ENCODE measurements at places on chromosomes 5 and 9.

DNA sequence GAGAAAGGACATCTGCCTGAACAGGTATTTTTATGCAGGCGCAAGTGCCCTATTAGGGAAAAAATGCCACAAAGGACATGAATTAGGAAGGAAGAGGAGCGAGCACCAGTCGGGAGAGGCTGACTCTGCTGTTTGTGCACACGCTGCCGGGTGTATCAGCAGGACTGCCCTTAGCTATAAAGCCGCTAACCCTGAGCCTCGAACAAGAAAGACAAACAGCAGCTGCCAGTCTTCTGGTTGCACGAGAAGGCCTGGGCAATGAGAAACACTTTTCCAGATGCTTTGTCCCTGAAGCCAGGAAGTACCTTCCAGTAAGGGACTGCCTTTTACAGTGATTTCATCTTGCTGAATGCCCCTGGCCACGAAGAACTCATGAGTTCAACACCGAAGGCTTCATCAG, 12.6 kb downstream of the QSOX2 start:
- DNase-seq, result no peak

GRCh38 chr9:5626727-5627634, 1.9 kb upstream of the RIC1 start:
- no peak for DNase-seq

GRCh38 chr9:135281791-135282737, 194.6 kb downstream of the OLFM1 start:
- DNase-seq, result no peak

DNA sequence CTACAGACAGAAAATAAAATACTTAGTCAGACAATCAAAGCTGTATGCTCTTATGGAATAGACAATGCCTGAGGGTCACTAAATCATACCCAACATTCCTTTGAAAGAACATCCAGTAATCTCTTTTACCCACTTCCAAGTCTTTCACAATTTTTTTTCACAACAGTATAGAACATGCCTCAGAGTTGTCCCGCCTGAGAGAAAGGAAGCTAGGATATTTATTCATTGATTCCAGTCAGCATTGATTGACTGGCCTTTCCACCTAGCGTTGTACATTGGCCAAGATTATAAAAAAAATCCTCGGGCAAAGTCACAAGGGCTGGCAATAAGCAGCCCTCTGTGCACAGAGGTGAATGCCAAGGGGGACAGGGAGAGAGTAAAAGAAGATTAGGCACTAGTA, 318.1 kb upstream of the PIK3R1 start:
- DNase-seq, result no peak

DNA sequence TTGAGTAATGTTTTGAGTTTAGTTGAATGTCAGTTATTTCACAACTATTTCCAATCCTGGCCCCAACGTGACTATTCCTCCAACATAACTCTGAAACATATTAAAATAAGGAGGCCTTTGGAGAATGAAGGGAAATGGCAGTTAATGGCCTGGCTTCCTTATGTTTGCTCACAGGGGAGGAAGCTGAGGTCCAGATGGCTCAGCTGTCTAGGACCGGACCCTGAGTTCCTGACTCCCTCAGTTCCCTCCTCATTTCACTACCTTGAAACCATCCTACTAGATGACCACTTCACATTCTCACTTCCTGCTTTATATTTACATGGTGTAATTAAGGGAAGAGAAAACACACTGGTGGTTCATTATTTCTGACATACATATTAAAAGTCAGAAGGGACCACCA, 6.6 kb downstream of the OTULINL start:
- no peak for DNase-seq

- no peak for DNase-seq
Observed at GRCh38 chr9:1977026-1977425, 38.1 kb upstream of the SMARCA2 start.

GRCh38 chr5:134175921-134176510, 734 bp downstream of the SKP1 start:
- no peak for DNase-seq

DNA sequence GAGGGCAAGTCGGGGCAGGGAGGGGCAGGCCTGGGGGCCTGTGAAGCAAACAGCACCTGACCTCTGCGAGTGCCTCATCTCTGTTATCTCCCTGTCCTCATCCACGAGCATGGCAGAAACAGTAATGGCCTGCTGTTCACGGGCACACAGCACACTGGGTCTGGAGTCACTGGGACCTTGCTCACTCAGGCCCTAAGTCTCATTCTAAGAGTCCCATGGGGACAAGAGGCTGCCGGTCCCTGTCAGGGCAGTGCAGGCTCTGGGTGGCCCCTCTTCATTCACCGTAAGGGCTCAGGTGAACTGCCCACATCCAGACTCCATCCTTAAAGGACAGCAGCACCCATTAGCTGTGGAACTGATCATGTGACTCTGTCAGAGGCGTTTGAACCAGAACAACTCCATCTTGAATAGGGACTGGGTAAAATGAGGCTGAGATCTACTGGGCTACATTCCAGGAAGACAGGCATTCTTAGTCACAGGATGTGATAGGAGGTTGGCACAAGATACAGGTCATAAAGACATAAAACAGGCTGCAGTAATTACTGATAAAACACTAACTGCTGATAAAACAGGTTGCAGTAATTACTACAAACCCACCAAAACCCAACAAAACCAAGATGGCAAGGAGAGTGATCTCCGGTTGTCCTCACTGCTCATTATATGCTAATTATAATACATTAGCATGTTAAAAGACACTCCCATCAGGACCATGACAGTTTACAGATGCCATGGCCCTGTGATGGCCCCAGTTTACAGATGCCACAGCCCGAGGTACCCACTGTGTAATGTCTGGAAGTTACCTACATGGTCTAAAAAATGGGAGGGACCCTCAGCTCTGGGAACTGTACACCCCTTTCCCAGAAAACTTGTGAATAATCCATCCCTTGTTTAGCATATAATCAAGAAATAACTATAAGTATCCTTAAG, 28.7 kb downstream of the BICD2 start:
- no peak for DNase-seq

- DNase-seq, result no peak
Observed at GRCh38 chr5:97067296-97067850, 75.0 kb downstream of the LIX1 start.

DNA sequence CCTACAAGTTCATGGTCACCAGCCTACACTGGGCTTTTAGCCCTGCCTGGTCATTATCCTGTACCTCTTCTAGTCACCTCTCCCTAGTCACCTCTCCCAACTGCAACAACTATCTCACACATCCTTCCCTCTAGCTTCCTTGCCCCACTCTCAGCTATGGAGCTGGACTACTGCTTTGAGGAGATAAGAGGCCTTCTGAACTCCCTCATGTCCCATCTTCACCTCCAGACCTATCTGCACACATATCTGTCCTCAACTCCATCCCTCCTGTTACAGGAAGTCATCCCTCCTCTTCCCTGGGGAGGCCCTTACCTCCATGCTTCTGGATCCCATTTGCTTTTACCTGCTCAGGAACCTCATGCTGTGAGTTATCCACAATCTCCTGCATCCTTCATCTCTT, 5.7 kb downstream of the RPP25L start:
- no peak for DNase-seq
